ENCODE measurements at places on chromosomes 12 and 14.
A peak's percentile ranks its signal among the peaks of the same experiment; 100 is the strongest.

DNA sequence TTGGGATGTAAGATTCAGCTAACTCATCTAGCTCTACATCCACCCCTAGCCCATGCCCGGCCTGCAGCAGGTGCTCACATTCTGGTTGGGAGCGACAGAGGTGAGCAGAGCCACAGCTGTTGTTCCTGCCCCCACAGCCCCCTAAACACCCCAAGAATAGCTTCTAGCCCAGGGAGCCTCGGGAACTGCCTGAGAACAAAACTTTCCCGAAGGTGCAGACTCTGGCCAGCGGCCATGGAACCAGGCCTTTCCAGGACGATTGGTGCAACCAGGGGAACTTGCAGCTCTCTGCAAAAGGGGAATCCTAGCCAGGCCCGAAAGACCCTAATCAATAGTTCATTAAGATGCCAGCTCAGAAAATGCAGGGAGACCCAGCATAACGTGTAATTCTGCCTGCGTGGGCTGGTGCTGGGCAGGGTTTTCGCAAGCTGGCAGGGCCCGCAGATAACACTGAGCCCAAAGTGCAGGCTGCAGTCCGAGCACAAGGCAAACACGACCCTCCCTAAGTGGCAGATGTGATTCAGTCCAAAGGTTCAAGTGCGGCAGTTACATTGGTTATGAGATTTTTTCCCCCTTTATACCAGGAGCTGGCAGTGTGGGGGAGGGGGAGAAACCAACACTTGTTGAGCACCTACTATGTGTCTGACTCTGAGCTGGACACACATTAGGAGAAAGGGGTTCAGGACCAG lies 122.5 kb upstream of the MAP1LC3B2 start:
- no peak for DNase-seq

DNA sequence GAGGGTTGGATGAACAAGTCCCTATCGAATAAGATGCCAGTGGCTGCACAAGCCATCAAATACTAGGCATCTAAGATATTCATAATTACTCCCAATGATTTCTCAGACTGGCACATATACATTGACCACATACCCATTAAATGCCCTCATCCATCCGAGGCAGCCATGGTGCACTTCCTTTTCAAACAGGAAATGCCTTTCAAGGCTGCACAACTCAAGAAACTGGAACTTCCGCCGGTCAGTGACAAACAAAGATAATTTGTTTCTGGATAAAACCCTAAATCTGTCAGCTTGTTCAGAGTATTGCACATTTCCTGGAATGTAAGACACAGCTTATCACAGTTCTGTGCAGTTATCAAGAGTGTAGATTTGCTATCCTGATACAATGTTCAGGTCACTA lies 203.7 kb downstream of the RMST start:
- DNase-seq, result no peak

GRCh38 chr14:36514278-36515104 lies 5.5 kb downstream of the NKX2-1 start:
- peak; percentile 82 for DNase-seq

GRCh38 chr14:56858422-56858821 lies 48.1 kb upstream of the OTX2 start:
- DNase-seq, result no peak

DNA sequence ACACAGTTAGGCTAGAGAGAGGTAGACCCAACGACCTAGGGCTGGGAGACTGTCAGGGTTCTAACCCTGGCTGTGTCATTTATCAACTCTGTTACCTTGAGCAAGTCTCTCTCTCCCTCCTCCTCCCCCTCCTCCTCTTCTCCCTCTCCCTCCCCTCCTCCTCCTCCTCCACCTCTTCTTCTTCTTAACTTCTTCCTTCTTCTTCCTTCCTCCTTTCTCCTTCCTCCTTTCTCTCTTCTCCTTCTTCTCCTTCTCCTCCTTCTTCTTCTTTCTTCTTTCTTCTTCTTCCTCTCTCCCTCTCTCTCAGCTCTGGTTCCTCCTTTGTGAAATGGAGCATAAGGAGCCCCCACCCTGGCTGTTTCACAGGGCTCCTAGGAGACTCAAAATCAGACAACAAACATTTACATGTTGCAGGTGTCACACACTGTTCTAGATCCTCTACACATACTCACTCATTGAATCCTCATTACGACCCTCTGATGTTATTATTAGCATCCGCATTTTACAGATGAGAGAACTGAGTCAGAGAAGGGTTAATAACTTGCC lies 2.2 kb upstream of the KCNH3 start:
- no peak for DNase-seq

DNA sequence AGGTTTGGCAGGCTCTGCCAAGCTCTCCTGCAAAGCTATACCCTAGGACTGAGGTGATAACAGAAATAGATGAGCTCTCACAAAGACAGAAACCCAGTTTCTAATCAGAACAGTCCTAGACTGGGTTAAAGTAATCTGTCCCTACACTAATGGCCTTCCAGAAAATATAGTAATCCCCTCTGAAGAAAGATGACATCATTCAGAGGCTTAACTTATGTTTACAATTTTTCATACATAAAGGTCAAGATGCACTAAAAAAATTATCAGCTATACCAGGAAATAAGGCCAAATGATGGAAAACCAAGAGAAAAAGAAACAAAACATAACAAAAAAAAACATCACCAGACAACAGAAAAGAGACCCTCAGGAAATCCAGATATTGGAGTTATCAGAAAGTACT lies 4.9 kb upstream of the WASHC4 start:
- no peak for DNase-seq

- DNase-seq, result peak; percentile 34
Measured at GRCh38 chr12:96034621-96035282, 635 bp downstream of the LTA4H start.

GRCh38 chr12:2835691-2836403 lies 1.0 kb upstream of the NRIP2 start:
- no peak for DNase-seq

DNA sequence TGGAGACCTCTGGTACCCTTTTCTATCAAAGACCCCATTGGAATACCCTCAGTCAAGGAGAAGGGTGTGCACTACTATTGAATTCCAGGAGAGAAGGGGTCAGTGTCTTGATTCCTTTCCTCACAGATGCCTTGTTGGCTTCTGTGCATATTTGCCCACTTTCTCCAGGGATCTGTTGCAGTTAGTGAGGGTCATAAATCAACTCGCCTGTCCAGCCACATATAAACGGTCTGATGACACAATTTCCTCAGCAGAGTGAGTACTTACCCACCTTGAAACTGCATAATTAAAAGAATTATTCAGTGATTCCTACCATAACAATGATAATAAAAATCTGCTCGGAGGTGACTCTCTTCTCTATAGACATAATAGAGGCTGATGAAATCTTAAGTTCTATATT lies 13.9 kb upstream of the DCD start:
- no peak for DNase-seq

GRCh38 chr14:94562941-94563883 lies 2.0 kb downstream of the SERPINA4 start:
- no peak for DNase-seq

DNA sequence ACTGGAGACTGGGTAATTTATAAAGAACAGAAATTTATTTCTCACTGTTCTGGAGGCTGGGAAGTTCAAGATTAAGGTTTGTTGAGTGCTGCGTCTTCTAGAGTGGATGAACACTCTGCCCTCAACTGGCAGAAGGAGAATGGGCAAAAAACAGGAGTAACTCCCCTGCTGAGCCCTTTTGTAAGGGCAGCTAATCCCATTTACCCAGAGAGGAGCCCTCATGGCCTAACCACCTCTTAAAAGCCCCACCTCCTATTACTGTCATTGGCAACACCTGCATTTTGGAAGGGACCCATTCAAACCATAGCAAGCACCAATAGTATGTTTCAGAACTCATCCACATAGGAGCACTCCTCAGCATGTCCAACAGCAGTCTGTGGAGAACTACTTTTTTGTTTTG lies 47.4 kb downstream of the BORCS5 start:
- DNase-seq, result no peak

- no peak for DNase-seq
Measured at GRCh38 chr14:34715127-34715863, 902 bp upstream of the CFL2 start.

DNA sequence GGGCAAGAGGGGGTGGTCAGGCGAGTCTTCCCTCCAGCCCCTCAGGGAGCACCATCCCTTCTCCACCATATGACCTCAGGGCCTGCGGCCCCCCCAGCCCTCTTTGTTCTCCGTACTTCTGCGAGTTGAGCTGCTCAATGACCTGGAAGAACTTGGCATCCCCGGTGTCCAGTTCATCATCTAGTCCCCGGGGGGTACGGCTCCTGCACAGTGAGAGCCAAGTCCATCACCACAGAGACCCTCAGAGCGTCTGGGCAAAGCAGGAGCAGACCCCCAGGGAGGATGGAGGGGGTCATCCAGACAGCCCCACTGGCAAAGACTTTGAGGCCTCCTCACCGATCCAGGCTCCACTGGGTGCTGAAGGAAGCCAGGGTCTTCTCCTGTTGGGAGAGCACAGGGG lies 8.9 kb downstream of the ADCY4 start:
- DNase-seq, result no peak

DNA sequence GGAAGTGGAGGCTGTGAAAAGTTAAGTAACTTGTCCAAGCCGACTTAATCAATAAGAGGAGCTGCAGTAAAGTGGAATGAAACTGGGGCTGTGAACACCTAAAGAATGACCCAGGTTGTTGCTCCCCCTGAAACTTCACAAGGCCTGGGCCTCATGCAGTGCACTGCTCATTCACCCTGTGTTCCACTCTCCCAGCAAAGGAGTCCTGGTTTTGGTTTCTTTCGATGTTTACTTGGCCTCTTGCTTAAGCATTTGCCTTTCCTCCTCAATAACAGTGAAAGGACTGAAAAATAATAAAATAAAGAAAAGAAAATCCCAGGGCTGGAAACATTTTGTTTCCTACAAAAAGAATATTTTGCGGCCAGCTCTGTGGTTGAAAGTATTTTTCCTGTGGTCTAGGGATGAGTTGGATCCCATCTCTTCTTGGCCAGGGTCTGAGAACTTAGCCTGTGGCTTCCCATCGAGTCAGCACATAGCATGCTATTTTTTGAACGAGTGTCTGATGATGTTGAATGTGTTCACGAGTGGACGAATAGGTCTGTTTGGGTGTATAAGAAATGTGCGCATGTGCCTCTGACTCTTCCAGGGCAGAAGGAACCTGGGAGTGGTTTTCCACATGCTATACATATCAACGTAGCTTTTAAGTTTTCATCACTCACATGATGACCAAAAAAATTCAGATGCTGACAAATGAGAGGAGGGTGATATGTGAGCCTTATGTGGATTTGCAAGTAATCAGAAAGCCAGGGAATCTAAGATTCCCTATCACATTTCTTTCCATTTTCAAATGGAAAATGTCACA lies 349.8 kb downstream of the ZFP36L1 start:
- peak; percentile 29 for DNase-seq

GRCh38 chr14:95935228-95935822 lies 58.7 kb downstream of the TUNAR start:
- DNase-seq, result no peak

- peak; percentile 70 for DNase-seq
Measured at GRCh38 chr12:104049903-104050356, at the start of gene GLT8D2. Gene GLT8D2, minus strand, starts transcription at chr12:104050187. Its CDS starts 30,539 bp downstream, at chr12:104019648.

DNA sequence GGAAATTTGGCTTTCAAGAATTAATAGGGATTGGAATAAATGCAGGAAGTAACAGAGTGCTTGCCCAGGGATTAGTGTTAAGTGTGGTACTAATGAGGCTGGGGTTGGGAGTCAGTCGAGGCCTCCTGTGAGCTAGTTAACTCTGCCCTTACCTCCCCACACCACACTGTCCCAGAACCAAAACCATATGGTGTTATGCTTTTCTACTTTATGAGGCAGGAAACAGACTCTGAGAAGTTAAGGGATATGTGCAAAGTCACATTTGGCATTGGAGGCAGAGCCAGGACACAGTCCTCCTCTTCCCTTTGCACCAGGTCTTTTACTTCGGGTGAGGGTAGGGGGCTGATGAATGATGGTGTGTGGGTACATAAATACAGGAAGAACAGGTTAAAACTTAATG lies 41.9 kb downstream of the PELI2 start:
- DNase-seq, result no peak

- DNase-seq, result peak; percentile 77
Measured at GRCh38 chr12:117854339-117855012, 114.3 kb downstream of the KSR2 start.

DNA sequence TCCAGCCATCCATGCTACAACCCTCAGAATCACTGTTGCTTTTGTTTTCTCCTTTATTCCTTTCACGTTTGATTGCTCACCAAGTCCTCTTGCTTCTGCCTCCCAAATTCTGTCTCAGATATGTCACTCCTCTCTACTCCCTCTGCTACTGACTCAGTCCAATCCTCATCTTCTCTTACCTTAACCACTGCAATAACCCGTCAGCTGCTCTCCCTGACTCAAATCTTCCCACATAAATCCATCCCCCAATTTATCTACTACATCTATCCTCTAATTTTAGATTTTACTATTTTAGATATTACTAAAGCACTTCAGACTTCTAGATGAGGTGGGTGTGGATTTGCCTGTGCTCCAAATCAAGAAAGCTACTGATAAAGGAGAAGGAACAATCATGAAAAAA lies 23.2 kb downstream of the EIF2B2 start:
- DNase-seq, result no peak

- no peak for DNase-seq
Measured at GRCh38 chr12:38547586-38547985, 231.0 kb downstream of the ALG10B start.

GRCh38 chr12:26292596-26292995 lies 97.2 kb downstream of the SSPN start:
- DNase-seq, result no peak

DNA sequence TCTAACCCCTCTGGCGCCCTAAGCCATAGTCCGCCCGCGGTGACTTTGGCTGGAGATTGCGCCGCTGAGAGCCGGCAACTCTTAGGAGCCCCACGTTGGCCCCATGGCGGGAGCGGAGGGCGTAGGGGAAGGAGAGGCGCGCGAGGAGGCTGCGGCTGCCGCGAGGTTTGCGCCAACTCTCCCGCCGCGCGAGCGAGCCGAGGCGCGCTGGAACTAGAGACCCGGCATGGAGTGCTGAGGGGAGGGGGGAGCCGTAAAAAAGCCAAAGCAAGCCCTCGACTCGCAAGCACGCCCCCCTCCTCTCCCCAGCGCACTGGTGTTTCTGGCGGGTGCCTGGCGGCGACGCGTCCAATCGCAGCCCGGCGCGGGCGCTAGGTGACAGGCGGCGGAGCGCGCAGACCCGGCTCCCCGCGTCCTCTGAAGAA lies at the start of gene SYT10:
SYT10 (minus strand) TSS at position 233 of the 425 bp plus-strand sequence. CDS start 297 bp downstream, outside the sequence.
- no peak for DNase-seq

GRCh38 chr12:24742378-24742777 lies 206.5 kb downstream of the BCAT1 start:
- DNase-seq, result no peak

DNA sequence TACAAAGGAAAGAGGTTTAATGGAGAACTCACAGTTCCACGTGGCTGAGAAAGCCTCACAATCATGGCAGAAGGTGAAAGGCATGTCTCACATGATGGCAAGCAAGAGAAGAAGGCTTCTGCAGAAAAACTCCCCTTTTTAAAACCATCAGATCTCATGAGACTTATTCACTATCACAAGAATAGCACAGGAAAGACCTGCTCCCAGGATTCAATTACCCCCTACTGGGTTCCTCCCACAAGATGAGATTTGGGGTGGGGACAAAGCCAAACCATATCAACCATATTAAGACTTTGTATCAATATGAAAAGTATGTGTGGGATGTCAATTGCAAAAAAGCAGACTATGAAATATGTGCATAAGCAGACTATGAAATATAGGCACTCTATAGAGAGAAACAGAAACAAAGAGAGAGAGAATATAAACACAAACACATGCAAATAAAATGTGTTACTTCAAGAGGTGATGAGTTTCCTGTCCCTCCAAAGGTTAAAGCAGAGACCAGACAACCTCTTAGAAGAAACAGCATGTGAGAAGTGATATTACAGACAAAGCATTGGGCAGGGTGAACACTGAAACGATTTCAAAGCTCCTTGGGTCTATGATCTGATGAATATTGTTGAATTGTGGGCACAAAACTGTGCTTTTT lies 151.2 kb upstream of the KRR1 start:
- DNase-seq, result no peak
